T-helper 17 cell (primary cell): ENCODE measurements at places on chromosomes 2 and 18. TPM values are rescaled to one million over a fixed set of nuclear protein-coding genes. Genes with fewer than 3 reads are reported as not detected.

The RESP18 gene
- total RNA-seq, result not detected

The TTC32 gene
- 36.9 TPM for total RNA-seq

The TTC27 gene
- 17.2 TPM for total RNA-seq

The SOS1 gene
- 65.2 TPM for total RNA-seq
